Fibroblast of mammary gland (primary cell): ENCODE measurements at places on chromosomes 7 and 10.
A peak's percentile ranks its signal among the peaks of the same experiment; 100 is the strongest.

DNA sequence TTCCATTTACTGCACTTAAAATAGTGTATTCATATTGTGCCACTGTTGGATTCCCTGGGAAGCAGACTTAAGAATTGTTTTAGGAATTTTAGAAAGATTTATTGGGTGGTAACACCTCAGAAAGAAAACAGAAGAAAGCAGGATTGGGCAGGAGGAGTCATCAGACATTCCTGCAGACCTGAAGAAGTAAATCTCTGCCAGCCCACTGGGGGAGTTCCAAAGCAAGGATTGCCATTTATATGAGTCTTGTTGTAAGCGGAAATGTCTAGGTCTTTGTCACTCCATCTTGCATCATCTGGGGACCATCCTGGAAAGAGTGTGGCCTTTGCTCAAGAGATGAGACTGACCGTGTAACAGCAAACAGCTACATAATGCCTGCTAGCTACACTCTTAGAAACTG, 947.6 kb upstream of the POT1 start:
- DNase-seq = no peak

- no peak for DNase-seq
These were observed 154.0 kb upstream of the TARP start for GRCh38 chr7:38427279-38427955.

GRCh38 chr7:48109848-48110663, 21.0 kb downstream of the UPP1 start:
- peak; percentile 42 for DNase-seq

DNA sequence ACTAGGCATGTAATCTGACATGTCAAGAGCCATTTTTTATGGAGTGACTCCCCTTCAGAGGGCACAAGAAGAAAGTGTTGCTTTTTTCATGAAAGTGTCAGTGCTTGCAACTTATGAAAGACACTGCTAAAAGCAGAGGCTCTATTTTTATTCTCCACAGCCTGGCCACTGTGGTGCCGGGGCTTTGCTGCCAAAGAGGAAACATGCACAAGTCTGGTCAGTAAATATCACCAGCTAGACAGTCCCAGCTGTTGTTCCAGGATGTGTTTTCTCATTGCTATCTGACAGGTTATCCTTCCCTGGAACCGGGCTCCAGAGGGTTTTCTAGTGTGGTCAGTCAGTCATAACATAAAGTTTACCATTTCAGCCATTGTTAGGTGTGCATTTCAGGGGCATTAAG, 180.7 kb upstream of the PITRM1 start:
- no peak for DNase-seq

- DNase-seq = no peak
These were observed 1015.2 kb upstream of the PHF14 start for GRCh38 chr7:9958486-9958885.

GRCh38 chr10:14822879-14823755, 14.7 kb downstream of the CDNF start:
- DNase-seq = peak; percentile 54

DNA sequence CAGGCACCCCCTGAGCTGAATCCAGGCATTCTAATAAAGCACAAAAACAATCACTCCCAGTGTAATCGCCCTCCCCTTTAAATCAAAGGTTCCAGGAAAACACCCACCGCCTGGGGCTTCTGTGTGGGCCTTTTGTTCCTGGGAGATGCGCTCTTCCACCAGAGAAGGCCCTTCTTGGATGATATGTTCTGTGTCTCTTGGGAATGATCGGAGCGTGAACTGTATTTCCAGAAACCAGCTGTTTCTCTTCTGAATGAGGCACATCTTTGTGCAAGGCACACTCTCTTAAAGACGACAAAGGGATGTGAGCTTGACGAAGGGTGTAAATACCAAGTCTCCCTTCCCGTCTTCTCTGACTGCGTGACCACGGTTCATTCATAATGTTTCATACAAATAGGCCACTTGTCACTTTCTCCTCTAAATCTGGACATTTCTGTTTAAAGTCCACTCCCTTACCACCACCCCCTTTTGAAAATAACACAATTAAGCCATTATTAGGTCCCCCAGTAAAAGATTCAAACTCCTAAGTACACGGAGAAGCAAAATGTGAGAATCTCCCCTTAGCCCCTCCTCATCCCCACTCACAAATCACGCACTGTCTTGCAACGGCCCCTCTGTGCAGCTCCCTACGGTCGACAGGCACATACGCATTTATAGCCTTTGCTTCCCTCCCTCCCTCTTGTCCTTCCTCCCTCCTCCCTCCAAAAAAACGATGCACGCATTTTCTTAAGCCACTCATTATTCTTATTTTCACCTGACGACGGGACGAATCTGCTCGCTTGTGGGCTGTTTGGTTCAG, 45.6 kb upstream of the ENO4 start:
- DNase-seq = no peak

DNA sequence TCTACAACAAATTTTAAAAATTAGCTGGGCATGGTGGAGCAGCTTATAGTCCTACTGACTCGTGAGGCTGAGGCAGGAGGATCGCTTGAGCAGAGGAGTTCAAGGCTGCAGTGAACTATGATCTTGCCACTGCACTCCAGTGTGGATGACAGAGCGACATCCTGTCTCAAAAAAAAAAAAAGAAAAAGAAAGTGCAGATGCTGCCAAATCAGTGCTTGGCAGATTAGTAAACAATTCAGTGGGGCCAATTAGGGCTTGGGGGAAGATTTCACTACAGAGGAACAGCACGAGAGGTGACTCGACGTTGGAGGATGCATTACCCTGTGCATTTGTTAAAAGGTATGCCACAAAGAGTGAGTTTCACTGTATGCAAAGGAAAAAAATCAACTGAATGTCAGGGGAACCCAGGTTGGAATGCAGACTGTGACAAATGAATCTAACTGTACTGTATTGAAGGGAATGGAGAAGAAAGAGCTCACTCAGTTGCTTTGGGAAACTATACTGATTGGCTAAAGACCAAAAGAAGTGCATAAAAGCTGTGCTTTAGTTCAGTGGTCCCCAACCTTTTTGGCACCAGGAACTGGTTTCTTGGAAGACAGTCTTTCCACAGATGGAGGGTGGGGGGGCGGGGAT, 31.6 kb downstream of the GARIN1A start:
- DNase-seq = peak; percentile 36

GRCh38 chr7:71937840-71938371, 474.2 kb downstream of the CALN1 start:
- no peak for DNase-seq

GRCh38 chr7:90777465-90777864, 181.3 kb downstream of the CDK14 start:
- peak; percentile 13 for DNase-seq

GRCh38 chr7:90621747-90622140, 25.6 kb downstream of the CDK14 start:
- no peak for DNase-seq

DNA sequence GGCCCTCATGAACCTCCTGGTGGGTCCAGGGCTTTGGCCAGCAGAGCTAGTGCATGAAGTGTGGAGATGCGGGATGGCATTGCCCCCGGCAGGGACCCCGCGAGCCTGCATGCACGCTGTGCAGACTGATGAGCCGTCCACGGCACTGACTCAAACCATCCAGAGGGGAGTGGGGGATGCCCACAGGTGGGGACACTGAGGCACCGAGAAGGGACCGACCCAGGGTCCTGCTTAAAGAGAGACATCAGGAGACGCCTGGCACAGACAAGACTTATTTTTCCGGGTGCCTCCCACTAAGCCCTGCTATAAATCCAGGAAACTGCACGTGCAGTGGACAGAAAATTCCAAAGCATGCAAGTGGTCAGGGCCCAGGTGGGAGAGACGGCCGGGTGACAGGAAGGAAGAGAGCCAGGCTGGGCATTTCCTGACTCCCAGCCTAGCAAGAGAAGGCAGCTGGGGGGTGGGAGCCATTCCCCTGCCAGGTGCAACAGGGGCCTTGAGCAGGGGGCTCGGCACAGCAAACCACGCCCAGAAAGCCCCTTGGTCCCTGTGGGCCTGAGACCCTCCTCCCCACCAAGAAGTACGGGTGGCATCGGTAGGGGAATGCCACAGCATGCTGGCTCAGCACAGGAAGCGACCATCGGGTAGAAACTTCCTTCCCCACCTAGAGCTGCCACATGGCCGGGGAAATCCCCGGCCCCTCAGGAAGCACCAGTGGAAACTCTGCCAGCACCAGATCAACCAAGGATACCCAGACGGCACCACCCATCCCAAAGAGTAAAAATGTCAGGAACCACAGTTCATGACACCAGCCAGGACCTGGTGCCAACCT, 91.5 kb downstream of the FOXL3 start:
- no peak for DNase-seq

GRCh38 chr10:114779803-114780576, 41.6 kb upstream of the FHIP2A start:
- DNase-seq = peak; percentile 85

GRCh38 chr10:67808704-67809103, 29.3 kb downstream of the DNAJC12 start:
- DNase-seq = no peak

DNA sequence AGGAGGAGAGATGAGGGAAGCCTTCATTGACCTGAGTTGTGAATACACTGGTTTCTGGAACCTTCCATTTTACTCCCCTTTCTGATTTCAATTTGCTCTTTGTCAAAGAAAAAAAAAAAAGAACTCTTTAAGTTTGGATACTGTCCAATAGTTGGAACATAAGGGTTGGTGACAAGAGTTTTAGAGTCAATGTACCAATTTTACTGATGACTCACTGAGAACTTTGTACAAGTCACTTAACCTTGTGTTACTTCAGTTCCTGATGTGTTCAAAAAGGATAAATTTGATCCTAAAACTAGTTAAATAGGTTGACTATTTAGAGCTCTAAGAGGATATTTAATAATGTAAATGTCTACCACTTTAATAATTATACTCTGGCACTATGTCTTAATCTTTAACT, 4.1 kb upstream of the CDK14 start:
- peak; percentile 72 for DNase-seq

DNA sequence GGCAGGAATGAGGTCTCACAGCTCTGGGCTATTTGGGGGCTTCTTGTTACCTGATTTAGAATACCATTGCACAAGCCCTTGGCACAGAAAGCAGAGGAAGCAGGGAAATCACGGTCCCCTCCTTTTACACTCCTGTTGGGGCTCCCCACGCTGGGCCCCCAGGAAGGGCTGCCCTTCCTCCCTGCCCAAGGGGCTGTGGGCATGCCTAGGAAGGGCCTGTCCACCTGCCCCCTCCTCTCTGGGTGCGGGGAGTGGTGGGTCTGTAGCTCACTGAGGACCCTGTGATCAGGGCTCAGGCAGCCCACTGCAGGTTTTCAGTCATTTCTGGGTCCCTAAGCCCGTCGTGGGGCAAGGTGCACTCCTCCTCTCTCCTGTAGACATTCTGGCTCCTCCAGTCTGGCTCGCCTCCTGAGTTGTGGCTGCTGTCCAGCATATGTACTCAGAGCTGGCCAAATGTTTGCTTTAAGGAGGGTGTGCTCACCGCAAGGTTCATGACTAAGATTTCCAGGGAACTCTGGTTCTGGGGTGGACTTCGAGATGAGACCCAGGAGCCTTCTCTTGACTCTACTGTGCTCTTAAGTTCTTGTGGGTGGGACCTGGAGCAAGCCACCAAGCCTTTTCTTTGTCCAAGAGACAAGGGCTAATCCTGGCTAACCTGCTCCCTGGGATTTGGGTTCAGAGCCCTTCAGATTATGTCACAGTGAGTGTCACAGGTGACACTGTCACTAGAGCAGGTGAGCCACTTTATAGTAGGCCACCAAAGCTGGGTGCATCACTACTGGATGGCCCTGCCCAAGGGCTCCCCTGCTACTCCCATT, 56.0 kb downstream of the TACR2 start:
- DNase-seq = peak; percentile 94

DNA sequence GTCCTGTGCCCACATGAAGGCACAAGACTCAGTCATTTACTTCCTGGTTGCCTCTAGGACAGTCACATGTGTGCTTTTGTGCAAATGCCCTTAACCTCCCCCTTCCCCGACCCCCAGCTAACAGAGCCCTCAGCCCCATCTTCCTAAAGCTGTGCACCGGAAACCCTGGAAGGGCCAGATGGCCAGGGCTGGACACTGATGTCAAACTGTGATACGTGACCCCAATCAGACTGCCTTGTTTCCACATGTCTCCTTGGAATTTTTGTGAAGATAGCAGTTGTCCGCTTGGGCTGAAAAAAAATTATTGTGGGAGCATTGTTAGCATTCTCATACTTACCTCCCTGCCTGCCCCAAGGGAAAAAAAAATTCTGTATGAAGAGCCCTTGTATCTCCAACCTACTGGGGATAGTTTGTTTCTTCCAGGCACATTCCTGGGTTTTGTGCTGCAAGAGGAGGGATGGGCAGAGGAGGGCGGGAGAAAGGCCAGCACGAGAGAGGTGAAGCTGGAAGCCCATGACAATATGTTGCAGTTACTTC, 17.0 kb upstream of the ADAM12 start:
- DNase-seq = no peak

DNA sequence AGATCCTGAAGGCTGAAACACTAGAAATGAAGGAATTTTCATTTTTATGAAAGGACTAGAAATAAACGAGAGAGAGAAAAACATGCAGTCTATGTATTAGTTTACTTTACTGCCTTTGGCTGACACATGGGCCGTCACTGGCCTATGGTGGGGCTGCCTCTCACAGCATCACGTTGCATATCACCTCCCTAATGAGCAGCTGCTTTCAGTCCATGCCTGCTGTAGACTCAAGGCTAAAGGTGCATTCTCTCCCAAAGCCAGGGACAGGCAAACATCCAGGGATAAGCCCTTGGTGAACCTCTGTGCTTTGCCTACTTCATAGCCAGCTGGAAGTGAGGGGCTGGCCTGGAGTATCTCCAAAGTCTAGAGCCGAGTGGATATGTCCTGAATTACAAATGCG, 359.4 kb downstream of the GPAM start:
- DNase-seq = no peak
